ENCODE measurements at places on chromosomes 4 and X.
A peak's percentile ranks its signal among the peaks of the same experiment; 100 is the strongest.

- peak; percentile 5 for DNase-seq
Observed at GRCh38 chr4:89056953-89057398, at the start of gene FAM13A. FAM13A (minus strand) TSS chr4:89057185; CDS start chr4:89056964, 221 bp downstream.

DNA sequence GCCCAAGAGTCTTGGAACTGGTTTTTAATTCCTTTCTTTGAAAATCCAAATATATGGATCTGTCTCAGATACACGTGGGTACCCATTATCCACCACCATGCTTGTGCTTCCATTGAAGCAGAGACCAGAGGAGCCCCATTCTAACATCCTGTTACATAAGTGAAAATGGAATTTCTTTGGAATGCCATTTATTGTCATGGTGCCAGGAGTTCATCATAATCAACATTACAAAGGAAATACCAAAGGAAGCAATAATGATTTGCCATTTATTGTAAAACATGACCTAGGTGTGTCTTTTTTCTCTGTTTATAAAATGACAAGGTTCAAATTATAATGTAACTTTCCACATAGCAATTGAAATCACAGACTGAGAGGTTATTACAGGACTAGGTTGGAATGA, 61.7 kb downstream of the PALLD start:
- DNase-seq, result no peak

GRCh38 chr4:114384629-114385028, 214.0 kb upstream of the UGT8 start:
- DNase-seq, result no peak

GRCh38 chrX:109880629-109881028, 122.3 kb upstream of the TMEM164 start:
- DNase-seq, result no peak

- no peak for DNase-seq
Observed at GRCh38 chr4:13852411-13852810, 224.9 kb upstream of the BOD1L1 start.

DNA sequence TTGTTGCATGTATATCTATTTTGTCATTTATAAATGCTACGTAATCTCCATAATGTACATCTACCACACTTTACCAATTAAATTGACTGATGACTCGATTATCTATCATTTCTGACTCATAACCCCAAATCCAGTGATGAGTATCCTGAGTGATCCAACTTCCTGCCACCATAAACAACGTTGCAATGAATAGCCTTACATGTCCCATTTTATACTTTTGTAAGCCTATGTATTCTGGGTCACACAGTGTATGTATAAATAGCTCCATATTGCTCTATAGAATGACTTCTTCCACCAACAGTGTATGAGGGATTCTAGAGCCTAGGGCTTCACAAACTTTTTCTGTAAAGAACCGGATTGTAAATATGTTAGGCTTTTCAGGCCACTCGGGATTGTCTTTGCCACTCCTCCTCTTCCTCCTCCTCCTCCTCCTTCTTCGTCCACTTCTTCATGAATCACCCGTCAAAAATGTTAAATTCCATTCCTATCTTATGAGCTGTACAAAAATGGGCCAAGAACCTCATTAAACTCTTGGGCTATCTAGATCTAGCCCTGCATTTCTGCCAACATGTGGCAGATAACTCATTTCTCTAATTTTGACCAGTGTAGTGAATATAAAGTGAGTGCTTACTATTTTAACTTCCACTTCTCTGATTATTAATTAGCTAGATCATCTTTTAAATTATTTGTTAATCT, 672.2 kb upstream of the AMOT start:
- no peak for DNase-seq

GRCh38 chr4:158906073-158906472, 137.2 kb downstream of the FNIP2 start:
- peak; percentile 29 for DNase-seq
